Stimulated activated CD4-positive, alpha-beta T cell treated with anti-CD3 and anti-CD28 coated beads, Interleukin-2, amount 100 ng/mL, for 48 hours (primary cell): ENCODE measurements at places on chromosomes 3 and 15.

GRCh38 chr15:87365186-87365585 is 891.4 kb downstream of the NTRK3 start:
- no peak for DNase-seq

GRCh38 chr15:85676342-85677098 is 118.2 kb downstream of the KLHL25 start:
- DNase-seq, result no peak

GRCh38 chr3:31536497-31536896 is 3.8 kb downstream of the STT3B start:
- no peak for DNase-seq

GRCh38 chr3:194280777-194281176 is 70.4 kb downstream of the CPN2 start:
- no peak for DNase-seq

GRCh38 chr3:127825756-127826155 is 3.4 kb upstream of the MGLL start:
- DNase-seq, result no peak

GRCh38 chr3:172036541-172037215 is 2.7 kb upstream of the FNDC3B start:
- DNase-seq, result no peak

GRCh38 chr15:77031376-77032050 is 36.6 kb downstream of the PSTPIP1 start:
- no peak for DNase-seq

DNA sequence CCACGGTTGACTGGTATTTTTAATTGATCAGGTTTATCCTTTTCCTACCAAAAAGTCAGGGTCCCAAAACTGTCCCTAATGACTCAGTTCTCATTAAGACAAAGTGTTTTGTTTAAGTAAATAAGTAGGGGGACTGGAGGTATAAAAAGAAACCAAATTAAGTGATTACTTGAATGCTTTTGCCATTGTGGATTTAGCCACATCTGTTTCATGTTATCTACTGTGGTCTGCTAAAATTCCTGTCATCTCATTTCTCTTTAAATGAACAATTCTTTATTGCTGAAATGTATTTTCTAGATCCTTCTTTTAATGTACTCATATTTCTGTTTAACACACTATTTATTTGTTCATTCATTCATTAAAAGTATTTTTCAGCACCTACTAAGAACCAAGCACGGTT is 625.9 kb upstream of the ADAMTS9 start:
- no peak for DNase-seq

DNA sequence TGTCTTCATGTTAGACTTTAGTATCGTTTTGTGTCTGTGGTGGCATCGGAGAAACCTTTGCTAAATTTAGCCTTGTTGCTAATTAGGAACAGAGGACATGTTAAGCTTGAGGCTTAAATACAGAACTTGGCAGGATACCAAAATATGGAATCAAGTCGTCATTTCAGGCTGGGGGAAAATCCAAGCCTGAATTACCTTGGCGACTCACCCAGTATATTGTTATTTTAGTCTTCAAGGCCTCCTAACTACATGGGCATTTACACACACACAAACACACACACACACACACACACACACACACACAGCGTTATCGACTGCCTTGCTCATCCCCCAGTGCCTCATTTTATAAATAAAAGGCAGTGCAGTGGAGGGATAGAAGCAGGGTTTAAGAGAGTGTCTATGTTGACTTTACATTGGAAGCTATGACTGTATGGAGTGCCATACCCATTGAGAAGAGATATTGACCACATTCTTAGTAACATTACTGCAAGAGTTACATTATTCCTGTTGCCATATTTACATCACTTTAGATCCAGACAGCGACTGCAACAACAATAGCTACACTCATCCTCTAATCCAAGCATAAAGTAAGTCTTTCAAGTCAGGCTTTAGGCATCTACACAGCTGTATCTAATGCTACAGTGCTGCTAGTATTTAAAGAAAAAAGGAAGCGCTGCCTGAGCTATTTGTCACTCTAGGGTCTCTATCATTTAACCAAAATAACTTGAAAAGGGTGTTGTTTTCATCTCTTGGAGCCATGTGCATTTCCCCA is 210.8 kb upstream of the SEMA6D start:
- no peak for DNase-seq

DNA sequence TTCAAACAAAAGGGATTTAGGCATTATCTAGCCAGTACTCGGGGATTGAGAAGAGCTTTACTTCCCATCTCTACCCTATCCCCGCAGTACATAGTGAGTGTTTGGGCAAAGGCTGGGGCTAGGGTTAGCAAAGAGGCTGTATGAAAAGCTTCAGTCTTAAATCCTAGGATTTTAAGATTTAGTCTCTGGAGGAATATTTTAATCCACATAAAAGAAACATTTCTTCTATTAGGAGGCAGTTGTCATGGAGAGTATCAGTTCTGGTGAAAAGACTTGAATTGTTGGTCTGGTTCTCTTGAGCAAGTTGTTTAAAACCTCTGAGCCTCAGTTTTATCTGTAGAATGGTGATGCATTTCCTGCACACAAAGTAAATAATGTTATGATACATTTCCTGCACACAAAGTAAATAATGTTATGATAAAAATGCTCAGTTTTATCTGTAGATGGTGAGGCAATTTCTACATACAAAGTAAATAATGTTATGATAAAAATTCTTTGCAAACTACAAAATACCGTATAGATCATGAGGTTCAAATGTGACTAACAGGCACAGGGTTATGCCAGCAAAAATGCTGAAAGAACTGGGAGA is 53.9 kb upstream of the ZBED2 start:
- DNase-seq, result no peak

DNA sequence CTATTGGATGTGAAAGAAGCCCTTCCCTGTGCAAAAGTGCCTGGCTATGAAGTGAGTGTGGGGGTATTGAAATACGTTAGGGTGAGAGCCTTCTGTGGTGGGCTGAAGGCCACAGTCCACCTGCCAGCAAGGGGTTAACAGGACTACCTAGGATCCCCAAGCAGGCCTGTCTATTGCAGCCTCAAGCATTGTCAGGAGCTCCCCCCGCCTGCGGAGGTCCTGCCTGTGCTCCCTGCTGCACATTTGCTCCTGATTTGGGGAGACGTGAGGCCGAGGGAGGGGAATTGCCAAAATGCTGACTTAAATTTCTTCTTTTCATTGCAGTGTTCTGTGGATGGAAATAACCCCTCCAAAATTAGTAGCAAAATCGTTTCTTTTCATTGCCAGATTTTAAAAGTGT is 56.2 kb downstream of the GABRG3 start:
- no peak for DNase-seq

GRCh38 chr3:40719660-40720287 is 195.0 kb downstream of the ZNF621 start:
- DNase-seq, result no peak

DNA sequence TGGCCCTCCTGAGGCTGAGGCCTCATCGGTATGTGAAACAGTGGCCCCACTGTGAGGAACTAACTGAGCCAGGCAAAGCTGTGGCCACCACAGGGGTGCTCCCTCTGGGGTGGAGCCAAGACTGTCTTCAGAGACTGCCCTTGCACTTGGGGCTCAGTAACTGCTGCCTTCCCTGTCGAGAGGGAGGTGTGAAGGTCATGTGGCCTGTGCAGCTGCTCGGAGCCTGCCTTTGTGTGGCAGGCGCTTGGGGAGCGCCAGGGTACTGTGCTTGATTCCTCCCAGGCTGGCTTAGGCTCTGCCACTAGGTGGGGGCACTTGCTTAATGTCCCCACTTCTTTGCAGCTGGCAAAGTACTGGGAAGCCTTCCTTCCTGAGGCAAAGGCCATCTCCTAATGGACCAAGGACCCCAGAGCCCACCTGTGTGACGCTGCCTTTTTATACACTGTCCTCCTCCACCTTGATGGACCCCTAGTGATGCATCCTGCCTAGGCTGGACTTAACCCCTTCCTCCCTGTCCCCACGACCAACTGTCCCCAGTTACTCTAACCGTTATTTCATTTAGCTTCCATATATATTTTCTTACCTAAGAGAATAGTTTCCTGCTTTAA is 14.2 kb upstream of the SNX22 start:
- DNase-seq, result no peak

- DNase-seq, result no peak
Measured at GRCh38 chr15:32993285-32993684, 201.2 kb downstream of the FMN1 start.

DNA sequence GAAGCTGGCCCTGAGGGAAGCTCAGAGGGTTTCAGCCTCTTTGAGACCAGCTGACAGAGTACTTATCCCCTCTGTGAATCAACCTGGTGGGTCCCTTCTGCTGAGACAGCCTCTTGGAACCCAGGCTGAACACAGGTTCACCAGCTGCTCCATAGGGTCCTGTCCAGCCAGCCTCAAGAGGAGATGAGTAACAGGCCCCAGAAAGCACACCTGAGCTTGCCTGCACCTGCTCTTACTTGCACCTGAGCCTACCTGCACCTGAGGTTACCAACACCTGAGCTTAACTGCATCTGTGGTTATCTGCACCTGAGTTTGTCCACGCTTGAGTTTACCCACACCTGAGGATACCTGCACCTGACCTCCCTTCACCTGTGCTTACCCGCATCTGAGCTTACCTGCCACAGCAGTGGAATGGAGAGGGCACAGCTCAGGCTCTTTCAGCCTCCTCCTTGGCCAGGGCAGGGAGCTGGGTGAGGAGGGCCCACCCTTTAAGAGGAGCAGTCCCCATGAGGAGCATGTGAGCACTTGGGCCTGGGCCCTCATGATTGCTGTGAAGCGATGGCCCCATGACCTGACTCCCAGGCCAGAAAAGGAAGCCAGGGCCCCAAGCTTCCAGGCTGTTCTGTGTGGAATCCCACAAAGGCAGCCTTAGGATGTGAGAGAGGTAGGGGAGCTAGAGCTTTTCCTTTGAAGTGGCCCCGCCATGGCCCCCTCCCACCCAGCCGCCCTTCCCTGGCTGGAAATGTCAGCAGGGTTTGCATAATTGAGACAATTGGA is at the start of gene TRPM1:
Gene TRPM1, minus strand, starts transcription at position 464 of the 777 bp plus-strand sequence. CDS start 20,370 bp downstream, outside the sequence.
- no peak for DNase-seq

DNA sequence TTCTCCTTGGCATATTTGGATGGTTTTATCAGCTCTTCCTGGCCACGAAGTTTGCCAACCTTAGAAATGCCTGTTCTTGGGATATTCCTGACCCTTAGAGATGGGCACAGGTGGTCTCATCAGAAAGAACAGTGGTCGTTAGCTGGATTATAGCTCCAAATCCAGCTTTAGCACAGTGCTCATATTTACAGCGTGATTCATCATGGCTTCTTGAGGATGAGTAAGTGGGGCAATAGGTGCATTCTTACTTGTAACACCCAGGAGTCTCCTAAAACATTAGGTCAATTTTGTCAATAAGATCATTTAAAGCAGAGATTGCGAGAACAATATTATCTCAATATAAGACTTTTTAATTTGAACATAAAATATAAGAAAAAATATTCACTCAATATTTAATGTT is 191.9 kb downstream of the GABRB3 start:
- no peak for DNase-seq

GRCh38 chr3:59094446-59094845 is 44.6 kb upstream of the CFAP20DC start:
- no peak for DNase-seq

DNA sequence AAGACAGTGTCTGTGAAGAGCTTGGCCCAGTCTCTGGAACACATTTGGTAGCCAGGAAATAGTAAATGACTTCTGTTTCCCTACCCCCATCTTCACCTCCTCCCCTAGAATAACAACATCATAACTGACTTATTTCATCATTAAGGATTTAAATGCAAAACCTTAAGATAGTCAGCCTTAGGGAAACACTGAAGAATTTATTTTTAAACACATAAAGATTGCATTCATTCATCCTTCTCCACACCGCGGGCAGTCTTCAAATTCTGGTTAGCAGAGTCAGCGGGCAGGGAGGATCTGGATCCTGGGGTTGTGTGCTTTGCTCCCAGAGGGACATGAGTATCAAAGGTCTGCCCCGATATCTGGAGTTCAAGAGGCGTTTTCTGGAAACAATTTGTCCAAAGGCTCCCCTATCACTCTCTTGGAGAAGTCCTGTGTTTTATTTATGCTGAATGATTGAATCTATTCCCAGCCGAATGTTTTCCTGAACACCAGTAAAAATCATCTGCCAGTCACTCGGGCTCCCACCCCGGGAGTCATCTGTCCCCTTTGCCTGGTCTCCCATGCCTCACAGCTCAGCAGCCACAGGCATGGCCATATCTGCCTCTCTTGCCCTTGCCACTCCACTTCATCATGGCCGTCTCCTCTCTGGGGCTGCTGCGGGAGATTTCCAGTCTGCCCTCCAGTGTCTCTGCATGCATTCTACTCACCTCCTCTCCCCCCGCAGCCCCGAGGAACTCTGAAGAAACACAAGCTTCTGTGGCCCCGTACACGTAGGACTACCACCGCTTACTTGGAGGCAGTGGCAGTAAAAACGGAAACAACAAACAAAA is 234.7 kb upstream of the CTDSPL start:
- no peak for DNase-seq

GRCh38 chr3:139355891-139356290 is 12.1 kb downstream of the MRPS22 start:
- DNase-seq, result no peak

DNA sequence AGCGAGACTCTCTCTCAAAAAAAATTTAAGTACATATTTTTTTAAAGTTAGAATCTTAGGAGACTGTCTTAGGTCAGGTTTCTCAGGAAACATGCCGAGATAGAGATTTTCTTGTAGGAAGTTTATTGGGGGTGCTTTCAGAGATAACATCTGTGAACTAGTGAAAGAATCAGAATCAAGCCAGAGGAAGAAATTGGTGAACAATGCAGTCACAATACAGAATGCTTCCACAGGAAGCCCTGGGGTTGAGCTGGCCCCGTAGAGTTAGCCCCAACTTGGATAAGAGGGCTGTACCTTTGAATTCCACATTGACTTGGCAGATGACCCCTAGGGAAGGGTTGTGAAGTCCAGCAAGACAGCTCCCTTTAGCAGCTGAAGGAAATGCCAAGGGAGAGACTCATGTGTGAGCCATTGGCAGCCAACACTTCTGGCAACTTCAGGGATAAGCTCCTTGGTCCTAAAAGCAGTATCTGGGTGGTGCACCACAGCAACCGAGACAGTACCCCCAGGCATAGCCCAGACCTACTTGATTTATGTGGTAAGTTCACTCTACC is 7.1 kb upstream of the PLCB2 start:
- no peak for DNase-seq

DNA sequence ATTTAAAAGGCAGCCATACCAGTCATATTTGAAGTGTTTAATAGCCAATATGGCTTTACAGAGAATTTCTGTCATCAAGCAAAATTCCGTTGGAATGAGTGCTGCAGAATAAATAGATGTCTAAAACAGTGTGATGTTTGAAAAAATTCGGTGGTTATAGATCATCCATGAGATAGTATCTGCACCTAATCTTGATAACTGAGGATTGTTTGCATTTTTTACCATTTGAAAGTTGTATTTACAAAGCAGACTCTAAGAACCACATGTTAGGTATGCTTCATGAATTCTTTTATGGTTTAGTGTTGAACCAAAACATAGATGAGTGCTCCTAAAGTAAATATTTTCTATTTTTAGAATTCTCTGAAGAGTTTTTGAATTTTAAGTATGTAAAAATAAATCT is 476.1 kb downstream of the NAALADL2 start:
- DNase-seq, result no peak
